D721Med (cell line): ENCODE measurements at places on chromosomes 2 and 18.

DNA sequence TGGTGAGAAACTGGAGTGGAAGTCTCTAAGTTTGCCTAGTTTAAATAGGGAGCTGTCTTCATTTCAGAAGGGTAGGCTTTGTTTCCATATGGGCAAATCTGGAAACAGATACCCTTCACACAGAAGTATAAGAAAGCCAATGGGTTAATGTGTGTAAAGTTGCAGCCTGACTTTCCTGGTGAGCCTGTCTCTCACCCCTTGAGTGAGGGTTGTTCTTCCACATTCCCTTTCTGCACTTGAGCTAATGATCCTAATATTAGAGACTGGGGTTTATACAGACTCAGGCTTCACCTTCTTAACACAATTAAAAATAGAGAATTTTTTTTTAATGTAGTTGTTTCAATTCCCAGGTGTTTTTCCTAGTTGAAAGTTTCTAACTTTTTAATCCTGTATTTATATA lies 108.6 kb upstream of the EML6 start:
- no peak for DNase-seq

- DNase-seq = no peak
These were observed 48.6 kb downstream of the BIN1 start for GRCh38 chr2:127058246-127058953.

- no peak for DNase-seq
These were observed 18.0 kb upstream of the GPR17 start for GRCh38 chr2:127627740-127628571.

DNA sequence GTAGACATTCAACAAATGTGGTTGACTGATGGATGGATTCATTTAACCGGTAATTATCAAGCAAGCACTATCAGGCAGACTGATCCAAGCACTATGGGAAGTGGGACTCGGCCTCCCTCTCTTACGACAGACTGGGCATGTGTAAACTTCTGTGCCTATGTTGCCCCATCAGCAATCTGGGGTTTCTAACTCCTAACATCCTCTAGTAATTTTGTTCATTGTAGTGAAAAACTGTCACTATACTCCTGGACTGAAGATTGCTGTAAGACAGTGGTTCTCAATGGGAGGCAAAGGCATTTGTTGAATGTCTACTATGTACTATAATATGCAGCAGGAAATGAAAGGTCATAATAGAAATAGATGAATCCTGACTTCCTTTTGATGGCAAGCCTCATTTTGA lies 51.2 kb upstream of the CREB1 start:
- DNase-seq = no peak

GRCh38 chr2:16565481-16565880 lies 100.2 kb downstream of the CYRIA start:
- no peak for DNase-seq

DNA sequence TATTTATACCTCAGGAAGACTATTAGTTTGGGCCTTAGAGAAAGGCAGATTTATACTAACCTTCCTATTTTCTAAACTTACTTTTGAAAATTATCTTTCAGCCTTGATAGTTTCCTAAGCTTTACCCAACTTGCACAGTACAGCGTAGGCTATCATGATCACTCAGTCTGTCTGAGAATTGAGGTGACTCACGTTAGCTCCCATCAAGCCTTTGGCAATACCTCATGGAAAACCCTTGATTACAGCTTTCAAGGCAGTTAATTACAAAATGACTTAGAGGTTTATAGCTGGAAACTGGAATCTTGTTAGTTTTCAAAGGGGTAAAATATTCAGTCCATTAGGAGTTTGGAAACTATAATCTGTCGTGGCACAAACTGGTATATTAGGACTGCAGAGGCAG lies 26.4 kb upstream of the ARMC9 start:
- no peak for DNase-seq

GRCh38 chr2:54107903-54108615 lies 7.4 kb upstream of the ACYP2 start:
- no peak for DNase-seq

- no peak for DNase-seq
These were observed 458.8 kb upstream of the NRXN1 start for GRCh38 chr2:51490576-51491234.

GRCh38 chr2:204177251-204177976 lies 240.9 kb downstream of the ICOS start:
- no peak for DNase-seq

DNA sequence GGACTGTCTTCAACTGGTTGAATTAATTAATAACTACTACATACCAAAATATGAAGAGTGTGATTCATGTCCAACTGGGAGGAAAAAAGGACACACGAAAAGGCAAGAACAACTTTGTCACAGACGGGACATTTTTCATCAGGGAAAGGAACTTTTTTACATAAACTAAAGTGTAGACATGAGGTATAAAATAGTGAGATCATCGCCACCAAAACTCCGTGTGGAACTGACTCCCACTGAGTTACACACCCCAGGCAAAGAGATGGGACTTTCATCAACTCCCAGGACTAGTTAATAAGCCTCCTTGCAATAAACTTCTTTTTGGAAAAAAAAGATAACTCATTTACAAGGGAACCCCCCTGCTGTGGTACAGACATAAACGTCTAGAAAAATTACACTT lies 12.9 kb upstream of the NMI start:
- no peak for DNase-seq

DNA sequence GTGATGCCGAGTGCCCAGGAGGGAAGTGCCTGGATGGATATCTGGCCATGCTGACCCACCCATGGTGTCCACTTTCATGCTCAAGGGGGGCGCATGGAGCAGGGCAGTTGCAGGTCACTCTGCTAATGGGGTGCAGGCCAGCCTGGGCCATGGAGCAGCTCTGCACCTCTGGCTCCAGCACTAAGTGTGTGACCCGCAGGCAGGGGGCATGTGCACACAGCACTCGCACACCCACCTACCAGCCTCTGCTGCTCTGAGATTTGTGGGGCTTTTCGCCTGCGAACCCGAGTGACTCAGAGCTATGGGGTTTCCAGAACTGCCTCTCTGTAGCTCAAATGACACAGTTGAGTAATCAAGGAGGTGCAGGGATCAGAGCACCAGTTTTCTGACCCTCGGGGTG lies 66.2 kb downstream of the CYP26B1 start:
- no peak for DNase-seq

GRCh38 chr2:152071518-152071917 lies 27.3 kb downstream of the CACNB4 start:
- DNase-seq = no peak

DNA sequence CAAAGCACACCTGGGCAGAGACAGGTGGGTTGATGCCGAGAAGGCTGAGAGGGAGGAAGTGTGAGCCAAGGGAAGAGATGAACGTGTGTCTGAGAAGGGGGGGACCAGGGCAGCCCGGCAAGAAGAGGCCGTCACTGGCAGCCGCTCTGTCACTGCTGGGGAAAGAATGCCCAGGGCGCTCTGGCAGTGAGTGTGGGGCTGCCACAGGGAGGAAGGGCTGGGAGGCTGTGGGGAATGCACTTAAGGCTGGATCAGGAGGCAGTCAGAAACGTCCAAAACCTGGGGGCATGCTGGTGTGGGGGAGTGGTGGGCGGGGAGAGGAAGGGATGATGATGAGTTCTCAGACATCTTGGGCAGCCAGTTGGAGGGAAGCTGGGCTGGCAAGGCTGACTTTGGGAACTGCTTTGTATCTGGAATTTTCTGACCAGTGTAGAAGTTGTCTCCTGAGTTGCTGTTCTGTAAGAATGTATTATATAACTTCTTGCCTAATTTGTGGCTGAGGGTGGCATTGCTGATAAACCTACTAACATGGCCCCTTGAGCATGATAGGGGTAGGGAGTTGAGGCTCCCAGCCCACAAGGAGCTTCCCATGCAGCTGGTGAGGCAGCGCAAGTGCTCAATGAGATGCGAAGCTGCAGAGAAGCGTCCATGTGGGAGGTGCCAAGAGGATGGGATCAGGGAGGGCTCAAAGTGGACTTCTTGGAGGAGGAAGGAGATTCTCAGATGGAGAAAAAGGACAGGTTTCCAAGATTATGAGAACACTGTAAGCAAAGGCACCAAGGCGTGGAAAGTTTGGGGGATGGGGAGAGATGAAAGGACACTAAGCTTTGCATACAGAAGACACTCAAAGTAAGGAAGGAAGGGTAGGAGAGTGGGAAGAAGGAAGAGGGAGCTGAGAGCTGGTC lies 185.1 kb upstream of the HAAO start:
- DNase-seq = no peak

- DNase-seq = no peak
These were observed 905.3 kb upstream of the VRK2 start for GRCh38 chr2:57141269-57141668.

DNA sequence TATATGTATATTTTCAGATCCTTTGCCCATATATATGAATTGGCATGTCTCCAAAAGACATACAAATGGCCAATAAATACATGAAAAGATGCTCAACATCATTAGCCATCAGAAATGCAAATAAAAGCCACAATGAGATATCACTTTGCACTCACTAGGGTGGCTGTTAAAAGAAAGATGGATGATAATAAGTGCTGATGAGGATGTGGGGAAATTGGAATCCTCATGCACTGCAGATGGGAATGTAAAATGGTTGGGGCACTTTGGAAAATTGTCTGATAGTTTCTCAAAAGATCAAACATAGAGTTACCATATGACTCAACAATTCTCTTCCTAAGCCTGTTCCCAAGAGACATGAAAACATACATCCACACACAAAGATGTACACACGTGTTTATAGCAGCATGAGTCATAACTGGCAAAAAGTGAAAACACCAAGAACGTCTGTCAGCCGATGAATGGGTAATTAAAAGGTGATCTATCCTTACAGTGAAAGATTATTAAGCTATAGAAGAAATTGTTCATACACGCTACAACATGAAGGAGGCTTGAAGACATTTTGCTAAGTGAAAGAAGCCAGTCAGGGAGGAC lies 19.7 kb downstream of the NGEF start:
- DNase-seq = no peak

DNA sequence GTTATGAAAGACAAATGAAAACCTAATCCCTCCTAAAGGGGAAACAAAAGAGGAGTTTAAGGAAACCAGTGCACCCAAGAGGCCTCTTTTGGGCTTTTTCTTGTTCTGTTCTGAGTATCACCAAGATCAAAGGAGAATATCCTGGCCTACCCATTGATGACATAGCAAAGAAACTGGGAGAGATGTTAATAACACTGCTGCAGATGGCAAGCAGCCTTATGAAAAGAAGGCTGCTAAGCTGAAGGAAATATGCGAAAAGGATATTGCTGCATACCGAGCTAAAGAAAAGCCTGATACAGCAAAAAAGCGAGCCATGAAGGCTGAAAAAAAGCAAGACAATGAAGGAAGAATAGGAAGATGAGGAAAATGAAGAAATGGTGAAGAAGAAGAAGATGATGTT lies 23.6 kb upstream of the STAT4 start:
- no peak for DNase-seq

DNA sequence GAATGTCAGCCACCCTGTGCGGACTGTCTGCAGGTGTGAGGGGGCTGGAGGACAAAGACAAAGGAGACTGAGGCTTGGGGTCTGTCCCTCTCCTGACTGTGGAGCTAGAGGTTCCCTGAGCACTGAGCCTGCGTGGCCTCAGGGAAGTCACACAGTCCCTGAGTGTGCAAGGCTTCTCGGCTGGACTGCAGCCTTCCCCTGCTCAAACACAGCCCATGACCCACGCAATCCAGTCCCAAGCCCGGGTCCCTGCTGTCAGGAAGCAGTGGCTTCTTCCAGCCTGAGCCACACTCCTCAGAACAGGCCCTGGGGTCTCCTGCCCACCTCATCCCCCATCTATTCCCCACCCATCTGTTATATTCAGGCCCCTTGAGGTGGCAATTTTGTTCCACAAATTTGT lies 2.7 kb downstream of the ASTL start:
- DNase-seq = no peak

DNA sequence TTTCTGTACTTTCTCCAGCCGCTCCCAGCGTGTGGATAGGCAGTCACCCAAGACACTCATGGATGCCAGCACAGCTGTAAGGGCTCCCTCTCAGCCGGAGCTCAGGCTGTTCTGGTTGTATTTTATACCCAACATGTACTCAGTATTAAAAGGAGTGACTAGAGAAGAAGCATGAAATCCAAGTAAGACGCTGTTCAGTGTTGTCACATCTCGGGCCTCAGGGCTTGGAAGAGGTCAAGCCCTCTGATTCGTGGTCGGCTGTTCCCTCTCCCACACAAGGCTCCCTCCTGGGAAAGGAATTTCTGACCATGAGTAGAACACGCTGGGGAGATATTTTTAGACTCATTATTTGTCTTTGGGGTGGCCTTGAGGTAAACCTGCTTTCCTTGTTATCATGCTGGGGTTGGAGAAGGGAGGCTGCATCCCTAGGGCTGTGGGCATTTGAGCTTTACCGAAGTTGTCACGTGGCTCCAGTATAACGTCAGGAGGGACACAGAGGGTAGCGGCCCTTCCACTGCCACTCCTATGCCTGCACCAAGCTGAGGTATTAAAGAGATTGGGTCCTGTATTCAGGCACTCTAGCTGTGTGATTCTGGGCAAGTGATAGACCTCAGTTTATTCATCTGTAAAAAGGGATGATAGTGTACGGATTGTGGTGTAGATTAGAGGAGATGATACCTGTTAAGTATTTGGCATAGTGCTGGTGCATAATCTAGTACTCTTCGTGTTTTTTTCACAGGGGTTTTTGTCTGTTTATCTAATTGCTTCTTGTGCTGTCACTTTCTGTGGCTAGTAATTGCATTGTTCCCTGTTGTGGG lies 34.1 kb downstream of the HK2 start:
- DNase-seq = no peak

DNA sequence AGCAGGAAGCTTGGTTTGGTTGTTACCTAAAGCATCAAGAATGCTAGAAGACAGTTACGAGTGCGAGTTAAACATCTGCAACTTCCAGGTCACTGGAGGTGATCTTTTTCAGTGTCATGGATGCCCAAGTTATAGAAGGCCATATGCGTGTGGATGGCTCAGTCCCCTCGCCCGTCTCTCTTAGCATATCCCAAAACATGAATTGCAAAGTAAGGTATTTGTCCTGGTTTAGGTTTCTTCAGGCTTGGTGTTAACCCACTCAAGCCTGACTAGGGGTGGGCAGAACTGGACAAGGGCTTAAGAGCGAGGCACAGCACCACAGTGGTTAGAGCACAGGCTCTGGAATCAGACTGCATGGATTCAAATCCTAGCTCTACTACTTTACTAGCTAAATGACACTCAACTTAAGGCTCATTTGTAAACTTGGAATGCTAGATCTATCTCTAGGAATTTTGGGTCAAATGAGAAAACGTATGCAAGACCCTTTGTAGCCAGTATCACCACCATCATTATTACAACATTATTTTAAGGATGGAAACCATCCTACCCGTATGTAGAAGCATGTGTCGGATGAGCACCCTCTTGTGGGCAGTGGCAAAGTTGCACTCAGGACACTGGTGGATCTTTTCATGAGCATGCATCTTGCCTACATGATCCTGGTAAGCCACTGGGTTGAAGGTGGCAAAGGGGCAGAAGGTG lies 11.2 kb downstream of the ZNF142 start:
- peak; percentile 69 for DNase-seq

GRCh38 chr2:104416339-104417000 lies 437.4 kb upstream of the POU3F3 start:
- DNase-seq = no peak
